ENCODE measurements at places on chromosomes 11 and 22. TPM values are rescaled to one million over a fixed set of nuclear protein-coding genes. Genes with fewer than 3 reads are reported as not detected.

DNA sequence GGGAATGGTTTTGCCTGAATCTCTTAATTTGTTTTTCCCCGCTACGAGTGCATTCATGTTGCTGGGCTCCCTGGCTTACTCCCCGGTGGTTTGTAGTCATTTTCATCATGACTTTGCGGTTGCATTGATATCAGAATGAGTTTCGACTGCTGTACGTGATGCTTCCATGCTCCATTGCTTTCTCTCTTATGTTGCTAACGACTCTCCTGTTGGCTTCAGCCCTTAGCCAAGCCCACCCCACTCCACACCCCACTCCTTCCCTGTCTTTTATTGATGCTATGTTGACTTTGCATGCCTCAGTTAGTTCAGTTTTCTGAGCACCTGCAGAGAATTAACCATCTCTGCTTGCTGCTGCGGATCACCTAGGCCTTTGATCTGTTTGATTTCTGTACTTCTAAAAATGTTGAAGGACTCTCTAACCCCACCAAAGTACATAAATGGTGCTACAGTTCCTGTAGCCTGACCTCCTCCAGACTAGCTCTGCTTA, 65.3 kb downstream of the ARFGAP2 start:
- DNase-seq = no peak

DNA sequence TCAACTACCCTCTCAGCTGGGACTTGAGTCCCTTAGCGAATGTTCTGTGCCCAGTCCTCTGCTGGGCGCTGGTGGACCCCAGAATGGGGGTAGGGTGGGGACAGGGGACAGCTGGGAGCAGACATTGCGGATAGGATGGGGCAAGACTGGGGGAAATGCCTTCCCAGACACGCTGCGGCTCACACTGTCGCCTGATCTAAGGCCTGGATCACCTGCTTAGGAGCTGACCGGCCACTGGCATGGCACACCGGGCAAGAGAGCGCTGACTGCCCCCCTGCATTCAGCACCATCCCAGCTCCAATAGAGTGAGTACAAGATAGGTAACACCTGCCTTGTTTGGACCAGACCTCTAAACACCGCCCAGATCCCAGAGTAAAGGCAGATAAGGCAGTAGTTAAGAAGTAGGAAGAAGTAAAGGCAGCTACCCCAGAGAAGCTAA, 1.4 kb downstream of the ARVCF start:
- DNase-seq = no peak

- DNase-seq = no peak
Observed at GRCh38 chr11:17887779-17888178, 125.1 kb downstream of the SERGEF start.

DNA sequence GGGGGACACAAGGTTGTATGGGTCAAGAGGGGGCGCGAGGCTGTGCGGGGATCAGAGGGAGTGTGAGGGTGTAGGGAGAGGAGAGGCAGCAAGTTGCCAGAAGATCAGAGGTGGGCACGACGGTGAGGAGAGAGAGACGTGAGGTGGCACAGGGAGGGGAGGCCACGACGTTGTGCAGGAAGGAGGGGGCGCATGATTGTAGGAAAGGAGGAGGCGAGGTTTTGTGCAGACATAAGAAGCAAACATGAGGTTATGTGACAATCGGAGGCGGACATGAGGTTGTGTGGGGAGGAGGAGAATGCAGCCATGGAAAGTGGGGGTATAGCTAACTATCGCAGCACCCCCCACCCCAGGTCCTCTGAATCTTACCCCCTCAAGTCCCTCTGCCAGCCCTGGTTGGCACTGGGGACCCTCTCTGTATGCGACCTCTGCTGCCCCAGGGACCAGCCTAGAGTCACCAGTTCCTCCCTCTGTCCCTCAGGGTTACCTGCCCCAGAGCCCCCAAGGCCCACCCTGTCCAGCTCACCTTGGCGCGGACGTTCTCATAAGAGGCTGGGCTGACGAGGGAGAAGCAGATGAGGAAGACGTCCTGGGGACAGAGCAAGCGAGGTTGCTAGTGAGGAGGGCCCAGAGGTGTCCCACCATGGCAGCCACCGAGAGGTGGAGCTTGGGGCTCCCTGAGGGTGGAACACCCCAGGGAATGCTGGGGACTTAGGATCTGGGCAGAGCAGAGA, 12.5 kb downstream of the RAC2 start:
- no peak for DNase-seq

DNA sequence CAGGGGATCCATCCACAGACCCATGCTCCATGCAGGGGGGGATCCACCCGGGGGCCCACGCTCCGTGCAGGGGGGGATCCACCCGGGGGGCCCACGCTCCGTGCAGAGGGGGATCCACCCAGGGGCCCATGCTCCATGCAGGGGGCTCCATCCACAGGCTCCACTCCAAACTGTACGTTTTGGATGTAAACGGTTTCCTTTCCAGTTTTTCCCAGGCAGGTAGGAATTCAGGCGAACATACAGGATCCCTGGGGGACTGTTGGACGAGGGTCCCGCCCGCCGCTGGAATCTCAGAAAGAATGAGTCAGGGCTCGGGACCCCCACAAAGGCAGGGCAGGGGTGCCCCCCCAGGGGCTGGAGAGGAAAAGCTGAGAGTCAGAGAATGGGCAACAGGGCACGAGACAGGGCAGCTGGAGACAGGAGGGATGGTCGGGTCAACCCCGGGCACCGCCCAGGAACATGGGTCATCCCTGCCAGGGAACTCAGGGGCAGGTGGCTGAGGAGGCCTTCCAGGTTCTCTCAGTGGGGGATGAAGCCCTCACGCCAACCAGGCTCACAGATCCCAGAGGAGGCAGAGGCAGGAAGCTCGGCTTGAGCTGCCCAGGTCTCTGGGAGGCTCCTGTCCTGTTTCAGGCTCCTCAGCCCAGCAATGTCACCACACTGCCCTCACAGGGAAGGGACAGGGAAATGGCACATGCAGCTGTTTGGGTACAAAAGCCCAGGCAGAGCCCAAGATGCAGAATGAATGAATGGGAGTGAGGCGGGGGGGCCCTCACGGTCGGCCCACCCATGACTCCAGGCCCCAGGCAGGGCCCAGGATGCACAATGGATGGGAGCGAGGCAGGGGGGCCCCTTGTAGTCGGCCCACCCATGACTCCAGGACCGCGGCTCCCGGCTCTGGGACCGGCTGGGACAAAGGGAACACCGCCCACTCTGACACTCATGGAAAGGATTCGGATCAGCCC, 200.2 kb downstream of the BRD1 start:
- DNase-seq = no peak

GRCh38 chr11:92480499-92480898, 255.9 kb downstream of the FAT3 start:
- DNase-seq = peak; percentile 17

DNA sequence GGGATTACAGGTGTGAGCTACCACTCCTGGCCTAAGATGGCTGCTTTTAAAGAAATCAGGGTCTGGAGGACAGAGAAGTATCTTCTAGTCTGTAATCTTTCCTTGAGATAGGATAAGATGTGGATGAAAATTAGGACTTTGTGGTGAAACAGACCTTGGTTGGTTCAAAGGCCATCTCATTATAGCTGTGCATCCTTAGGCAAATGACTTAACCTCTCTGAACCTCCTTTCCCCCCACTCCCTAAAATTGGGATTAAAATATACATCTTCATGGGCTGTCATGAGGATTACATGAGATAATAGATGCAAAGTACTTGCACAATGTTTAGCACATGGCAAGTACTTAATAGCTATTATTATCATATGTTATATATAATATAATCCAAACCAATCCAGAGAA, 10.8 kb upstream of the E2F8 start:
- no peak for DNase-seq

DNA sequence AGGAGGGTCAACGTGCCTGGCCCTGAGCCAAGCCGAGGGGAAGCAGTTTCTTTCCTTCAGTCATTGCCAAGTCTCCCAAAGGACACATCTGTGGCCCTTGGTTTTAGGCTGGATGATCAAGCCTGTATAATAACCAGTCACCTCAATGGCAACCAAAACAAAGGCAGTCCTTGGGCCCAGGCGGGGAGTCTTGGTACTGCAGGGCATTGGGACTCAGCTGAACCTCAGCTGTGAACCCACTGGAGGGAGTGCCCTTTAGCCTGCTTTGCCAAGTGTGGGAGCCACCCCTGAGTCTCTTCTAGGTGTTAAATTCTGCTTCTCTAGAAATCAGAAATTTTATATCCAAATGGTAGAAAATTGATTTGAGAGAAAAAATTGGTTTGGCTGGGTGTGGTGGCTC, 36.9 kb downstream of the CPT1A start:
- no peak for DNase-seq

GRCh38 chr11:69462106-69462951, 19.1 kb upstream of the LINC01488 start:
- peak; percentile 33 for DNase-seq

GRCh38 chr11:130514316-130514715, 65.9 kb downstream of the ADAMTS15 start:
- DNase-seq = no peak

DNA sequence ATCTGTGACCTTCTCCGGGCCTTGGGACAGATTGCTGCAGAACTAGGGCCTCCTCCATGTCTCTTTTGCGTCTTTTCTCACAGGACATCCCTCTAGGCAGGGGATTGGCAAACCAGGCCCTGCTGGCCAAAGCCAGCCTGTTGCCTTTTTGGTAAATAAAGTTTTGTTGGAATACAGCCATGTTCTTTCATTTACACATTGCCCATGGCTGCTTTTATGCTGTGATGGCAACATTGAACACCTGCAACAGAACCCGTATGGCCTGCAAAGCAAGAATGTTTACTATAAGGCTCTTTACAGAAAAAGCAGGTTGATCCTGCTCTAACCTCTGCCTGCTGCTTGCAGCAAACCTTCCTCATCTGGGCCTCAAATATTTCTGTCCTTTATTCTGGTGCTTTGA, 56.8 kb upstream of the B3GAT1 start:
- peak; percentile 17 for DNase-seq

- peak; percentile 49 for DNase-seq
Observed at GRCh38 chr11:122816761-122817520, 21.4 kb upstream of the CRTAM start.

The GAL gene
- total RNA-seq = not detected

The CCDC73 gene
- total RNA-seq = 4.1 TPM

All from umbilical cord (tissue), 2 donors.